Ovary (tissue), 10 donors: ENCODE measurements at places on chromosomes 16 and 17.
A peak's percentile ranks its signal among the peaks of the same experiment; 100 is the strongest.

GRCh38 chr16:595942-596735 lies 6.3 kb downstream of the RAB40C start:
- no peak for DNase-seq

GRCh38 chr17:67615011-67615561 lies 102.7 kb upstream of the NOL11 start:
- DNase-seq: no peak

DNA sequence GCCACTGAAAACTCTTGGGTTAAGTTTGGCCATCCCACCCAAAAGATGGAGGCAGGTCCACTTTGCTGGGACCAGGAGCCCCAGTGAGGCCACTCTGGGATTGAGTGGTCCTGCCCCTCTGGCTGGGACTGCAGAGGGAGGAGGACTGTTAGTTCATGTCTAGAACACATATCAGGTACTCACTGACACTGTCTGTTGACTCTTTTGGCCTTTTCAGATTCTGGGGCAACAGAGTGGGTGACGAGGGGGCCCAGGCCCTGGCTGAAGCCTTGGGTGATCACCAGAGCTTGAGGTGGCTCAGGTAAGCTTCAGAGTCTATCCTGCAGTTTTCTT lies 19.5 kb upstream of the CYLD start:
- no peak for DNase-seq

- DNase-seq: no peak
Observed at GRCh38 chr17:44751806-44752205, 7.0 kb upstream of the ADAM11 start.

- DNase-seq: no peak
Observed at GRCh38 chr16:7675628-7676027, 343.0 kb downstream of the RBFOX1 start.

DNA sequence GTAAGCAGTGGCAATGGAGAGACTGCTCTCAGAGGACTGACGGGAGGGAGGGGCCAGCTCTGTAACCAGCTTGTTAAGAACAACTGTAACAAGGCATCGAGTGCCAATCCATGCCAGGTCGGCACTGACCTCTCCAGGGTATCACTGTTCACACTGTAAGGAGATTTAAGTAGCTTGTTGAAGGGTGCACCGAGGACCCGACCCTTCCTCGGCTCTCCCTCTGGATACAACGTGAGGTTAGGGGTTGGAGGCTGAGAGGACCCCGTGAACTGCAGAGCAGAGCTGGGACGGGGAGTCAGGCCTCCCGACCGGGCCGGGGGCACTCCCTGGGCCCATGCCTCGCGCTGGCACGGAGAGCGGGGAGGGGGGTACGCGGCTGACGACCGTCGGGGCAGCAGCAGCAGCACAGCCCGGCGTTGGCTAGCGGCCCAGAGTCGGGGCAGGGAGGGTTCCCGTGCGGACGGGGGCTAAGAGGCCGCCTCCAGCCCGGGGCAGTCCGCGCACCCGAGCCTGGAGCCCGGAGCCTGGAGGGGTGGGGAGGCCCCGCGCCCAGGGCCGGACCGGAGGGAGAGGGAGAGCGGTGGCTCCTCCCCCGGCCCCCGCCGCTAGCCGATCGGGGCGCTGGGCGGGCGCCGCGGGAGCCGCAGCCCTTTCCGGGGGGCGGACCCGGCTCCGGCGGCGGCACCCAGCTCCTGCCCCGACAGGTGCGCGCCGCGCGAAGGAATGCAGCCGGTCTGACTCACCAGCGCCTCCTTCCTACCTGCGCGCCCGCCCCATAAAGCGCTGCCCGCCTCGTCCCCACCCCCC lies at the start of gene ITGB4:
Gene ITGB4 (plus strand): TSS at position 804 of the 807 bp plus-strand sequence. CDS start 3,245 bp downstream, outside the sequence.
- peak; percentile 51 for DNase-seq

DNA sequence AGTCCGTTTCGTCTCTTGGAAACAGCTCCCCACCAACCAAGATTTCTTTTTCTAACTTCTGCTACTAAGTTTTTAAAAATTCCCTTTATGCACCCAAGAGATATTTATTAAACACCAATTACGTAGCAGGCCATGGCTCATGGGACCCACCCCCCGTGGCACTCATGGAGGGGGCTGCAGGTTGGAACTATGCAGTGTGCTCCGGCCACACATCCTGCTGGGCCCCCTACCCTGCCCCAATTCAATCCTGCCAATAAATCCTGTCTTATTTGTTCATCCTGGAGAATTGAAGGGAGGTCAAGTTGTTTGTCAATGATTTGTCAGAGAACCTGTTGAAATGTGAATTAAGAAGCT lies 48.2 kb downstream of the IL21R start:
- no peak for DNase-seq

DNA sequence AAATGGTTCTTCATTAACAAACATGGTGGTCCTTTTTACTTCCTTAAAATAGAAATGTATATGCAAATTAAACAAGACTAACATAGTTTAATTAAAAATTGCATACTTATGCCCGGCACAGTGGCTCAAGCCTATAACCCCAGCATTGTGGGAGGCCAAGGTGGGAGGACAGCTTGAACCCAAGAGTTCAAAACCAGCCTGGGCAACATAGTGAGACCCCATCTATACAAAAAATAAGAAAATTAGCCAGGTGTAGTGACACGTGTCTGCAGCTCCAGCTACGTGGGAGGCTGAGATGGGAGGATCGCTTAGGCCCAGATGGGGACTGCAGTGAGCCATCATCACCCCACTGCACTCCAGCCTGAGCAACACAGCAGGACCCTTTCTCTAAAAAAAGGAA lies 18.4 kb downstream of the CDC27 start:
- DNase-seq: no peak
